ENCODE measurements at places on chromosomes 6 and 20.

DNA sequence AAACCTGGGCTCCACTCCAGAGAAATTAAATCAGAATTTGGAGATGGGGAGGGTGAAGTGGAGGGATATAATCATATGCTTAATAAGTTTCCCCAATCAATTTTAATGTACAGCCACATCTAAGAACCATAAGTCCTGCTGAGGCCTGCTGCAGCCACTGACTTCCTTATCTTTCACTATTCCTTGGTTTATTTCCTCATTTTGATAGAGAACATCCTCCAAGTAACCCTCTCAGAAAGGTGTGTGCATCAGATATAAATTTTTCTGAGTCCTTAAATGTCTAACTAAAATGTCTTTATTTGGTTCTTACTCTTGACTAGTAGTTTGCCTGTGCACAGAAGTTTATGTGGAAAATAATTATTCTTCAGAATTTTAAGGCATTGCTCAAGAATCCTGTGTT, 23.7 kb upstream of the SIRT5 start:
- DNase-seq, result no peak

DNA sequence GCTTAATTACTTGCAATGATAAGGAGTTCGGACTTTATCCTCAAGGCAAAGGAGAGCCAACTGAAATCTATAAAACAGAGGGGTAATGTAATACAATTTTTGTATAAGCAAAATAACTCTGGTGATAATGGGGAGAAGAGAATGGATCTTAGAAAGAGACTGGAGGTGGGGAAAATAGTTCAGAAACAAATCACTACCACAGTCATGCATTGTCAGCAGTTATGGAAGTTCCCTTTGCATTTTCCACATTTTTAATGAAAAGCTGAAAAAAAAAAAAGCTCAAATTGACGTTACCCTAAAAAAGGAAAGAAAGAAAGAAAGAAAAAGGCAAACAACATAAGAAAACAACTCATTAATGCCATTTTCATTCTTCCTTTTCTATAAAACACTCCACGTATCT, 337.6 kb upstream of the HSF2 start:
- DNase-seq, result no peak

DNA sequence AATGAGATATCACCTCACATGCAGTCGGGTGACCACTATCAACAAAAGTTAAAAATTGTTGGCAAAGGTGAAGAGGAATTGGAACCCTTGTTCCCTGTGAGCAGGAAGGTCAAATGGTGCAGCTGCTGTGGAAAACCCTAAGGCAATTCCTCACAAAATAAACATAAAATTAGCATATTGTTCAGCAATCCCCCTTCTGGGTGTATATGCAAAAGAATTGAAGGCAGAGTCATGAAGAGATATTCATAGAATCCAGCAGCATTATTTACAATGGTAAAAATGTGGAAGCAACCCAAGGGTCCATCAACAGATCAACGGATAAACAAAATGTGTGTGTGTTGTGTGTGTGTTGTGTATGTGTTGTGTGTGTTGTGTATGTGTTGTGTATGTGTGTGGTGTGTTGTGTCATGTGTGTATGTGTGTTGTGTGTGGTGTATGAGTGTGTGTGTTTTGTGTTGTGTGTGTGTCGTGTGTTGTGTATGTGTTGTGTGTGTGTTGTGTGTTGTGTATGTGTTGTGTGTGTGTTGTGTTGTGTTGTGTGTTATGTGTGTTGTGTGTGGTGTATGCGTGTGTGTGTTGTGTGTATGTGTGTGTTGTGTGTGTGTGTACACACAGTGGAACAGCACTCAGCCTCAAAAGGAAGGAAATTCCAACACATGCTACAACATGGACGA, 245.1 kb downstream of the ERMARD start:
- DNase-seq, result no peak

DNA sequence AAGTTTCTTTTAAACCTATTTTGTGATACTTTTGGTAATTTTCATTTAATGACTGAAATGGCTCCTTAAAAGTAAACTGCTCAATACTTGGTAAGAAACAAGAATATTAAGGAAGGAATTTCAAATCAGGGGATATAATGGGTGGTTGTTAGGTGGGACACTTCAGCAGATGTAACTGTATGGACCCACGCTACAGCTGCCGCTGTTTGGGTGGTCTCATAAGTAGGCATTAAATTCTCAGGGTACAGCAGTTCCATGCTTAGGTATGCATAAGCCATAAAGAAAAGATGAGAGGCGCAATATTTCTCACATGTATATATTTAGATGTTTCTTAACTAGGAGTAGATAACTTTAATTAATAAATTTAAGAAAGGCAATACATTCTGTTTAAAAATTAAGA, 35.0 kb downstream of the COL19A1 start:
- DNase-seq, result no peak

- DNase-seq, result no peak
Observed at GRCh38 chr6:106422534-106422933, 62.0 kb downstream of the CRYBG1 start.

- no peak for DNase-seq
Observed at GRCh38 chr6:145818796-145819195, 4.2 kb upstream of the FBXO30 start.

GRCh38 chr6:34047913-34048867, 97.7 kb downstream of the GRM4 start:
- DNase-seq, result no peak

DNA sequence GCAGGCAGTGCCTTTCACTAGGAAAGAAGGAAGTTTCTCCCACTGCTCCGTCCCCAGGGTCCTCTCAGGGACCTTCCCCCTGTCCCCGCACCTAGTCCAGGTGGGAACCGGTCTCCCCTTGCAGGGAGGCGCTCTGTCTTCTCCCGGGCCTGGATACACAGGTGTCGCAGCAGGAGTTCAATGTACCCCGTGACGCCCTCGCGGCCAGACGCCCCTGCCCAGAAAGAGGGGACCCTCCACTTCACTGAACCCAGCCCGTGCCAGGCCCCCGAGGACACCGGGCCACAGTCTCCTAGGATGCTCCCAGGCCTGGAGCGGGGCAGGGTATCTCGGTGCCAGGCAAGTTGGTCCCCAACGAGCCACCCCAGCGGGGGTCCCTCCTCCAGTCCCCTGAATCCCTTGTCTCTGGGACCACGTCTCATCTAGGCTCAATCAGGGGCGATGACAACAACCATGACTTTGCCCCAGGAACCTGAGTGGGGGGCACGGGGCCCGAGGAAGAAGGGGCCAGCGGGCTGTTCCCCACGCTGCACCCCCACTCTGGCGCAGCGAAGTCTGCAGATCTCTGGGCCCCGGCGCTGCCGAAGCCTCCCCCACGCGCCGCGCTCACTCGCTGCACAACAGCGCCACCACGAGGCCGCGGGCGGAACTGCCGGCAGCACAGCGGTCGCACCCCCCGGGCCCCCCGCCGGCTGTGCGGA, 103.0 kb downstream of the EDN3 start:
- no peak for DNase-seq

- no peak for DNase-seq
Observed at GRCh38 chr20:14544688-14545087, 207.3 kb upstream of the FLRT3 start.
